Pulmonary artery endothelial cell (primary cell): ENCODE measurements at places on chromosomes 2 and 18.

DNA sequence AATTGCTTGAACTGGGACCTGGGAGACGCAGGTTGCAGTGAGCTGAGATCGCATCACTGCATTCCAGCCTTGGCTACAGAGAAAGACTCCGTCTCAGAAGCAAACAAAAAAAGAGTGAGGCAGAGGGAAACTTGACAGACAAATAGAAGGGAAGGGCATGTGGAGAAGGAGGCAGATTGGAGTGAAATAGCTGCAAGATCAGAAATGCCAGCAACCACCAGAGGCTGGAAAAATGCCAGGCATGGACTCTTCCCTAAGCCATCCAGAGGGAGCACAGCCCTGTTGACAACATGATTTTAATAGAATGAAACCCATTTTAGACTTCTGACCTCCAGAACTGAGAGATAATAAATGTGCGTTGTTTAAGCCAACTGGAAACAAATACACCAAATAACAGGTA, 447.2 kb upstream of the SPHKAP start:
- DNase-seq: no peak

DNA sequence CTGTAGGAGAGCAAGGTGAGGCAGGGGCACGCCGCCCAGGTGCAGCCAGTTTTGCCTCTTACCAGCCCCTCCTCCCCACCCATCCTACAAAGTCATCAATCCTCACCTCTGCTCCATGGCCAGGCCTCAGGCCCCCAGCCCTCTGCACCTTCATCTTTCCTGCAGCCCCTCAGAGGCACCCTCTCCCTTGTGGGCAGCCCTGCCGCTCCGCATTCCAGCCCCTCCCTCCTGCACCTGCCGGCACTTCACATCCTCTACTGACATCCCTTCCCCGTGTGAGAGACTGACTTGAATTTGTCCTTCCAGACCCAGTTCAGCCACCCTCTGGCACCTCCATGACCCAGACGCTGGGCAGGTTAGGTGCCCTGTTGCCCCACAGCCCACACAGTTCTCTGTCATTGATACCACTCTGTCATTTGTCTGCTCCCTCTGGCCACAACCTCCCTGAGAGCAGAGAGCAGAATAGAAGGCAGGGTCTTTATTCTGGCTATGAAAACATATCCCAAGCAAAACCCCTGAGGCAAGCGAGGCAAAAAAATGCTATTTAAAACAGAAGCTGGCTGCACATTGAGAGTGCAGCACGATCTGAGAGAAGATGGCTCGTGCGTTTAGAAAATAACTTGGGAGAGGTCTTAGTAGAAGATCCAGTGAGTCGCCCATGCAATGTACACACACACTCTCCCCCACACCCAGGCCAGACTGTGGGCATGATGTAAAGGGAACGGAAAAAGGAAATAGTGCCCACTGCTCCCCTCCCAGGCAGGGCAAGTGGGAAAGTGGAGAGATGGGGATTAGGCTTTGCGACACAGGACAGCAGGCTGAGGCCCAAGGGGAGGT, 25.9 kb downstream of the SDC1 start:
- no peak for DNase-seq

DNA sequence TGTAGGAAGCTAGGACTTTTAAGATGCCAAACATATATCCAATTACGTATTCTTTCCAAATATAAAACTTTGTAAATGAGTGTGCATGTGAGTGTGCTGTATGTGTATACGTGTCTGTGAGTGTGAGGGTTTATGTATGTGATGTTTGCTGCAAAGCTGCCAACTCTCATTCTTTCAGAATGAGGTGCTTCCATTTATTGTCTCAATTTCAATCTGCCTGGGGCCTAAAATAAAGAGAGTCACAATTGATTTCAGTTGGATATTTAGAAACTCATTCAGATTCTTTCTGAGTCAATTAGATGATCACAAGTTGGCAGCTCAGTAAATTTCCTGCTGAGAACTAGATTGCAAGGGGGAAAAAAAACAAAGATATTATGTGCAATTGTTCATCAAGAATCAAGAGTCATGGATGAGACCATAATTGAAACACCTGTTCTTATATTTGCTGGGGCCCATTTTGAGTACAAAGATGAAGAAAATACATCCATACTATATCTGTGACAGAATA, 621.2 kb upstream of the ACVR2A start:
- no peak for DNase-seq

- DNase-seq: no peak
Measured at GRCh38 chr2:190481339-190481738, 53.2 kb downstream of the NEMP2 start.

GRCh38 chr2:29450596-29451222, 335.5 kb downstream of the CLIP4 start:
- no peak for DNase-seq

GRCh38 chr18:79102886-79103285, 33.7 kb downstream of the ATP9B start:
- no peak for DNase-seq

DNA sequence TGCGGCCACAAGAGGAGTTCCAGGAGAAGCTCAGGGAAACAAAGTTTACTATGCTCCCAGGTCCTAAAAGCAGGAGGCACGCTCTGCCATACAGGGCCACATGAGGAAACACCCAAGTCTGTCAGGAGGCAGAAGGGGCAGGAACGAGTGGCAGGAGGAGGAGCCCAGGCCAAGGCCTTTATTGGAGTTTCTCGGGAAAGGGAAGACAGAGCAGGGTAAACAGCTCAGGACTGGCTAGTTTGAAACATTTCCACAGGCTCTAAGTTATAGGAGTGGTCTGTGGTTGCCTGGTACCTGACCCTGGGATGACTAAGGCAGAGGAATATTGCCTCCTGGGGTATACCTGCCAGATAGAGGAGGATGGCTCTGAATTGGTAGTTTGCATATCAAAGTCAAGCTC, 3.7 kb upstream of the ZNF638 start:
- no peak for DNase-seq

DNA sequence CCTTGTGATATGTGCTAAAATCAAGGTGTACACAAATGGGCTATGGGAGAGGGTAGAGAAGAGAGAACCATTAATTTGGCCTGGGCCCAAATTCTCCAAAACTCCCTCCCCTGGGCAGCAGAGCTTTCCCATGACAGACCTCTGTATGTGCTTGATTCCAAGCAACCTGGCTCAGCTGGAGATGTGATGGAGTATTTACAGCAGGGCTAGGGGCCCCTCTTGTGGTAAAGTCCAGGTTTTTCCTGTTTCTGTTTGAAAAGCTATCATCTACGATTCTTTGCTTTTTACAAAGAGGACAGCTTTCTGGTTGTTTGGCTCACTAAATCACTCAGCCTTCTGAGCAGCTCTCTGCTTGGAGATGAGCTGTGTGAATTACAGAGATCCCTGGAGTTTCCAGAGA, 40.3 kb downstream of the KCNS3 start:
- no peak for DNase-seq

GRCh38 chr2:12300927-12301326, 415.8 kb upstream of the TRIB2 start:
- DNase-seq: no peak
